ENCODE measurements at places on chromosomes 12 and 14. TPM values are rescaled to one million over a fixed set of nuclear protein-coding genes. Genes with fewer than 3 reads are reported as not detected.

COX8C gene
- not detected for total RNA-seq

MAP3K9 gene
- total RNA-seq = 3.5 TPM

GRCh38 chr14:50871914-50872732 lies at the start of gene ABHD12B:
TSS of gene ABHD12B (plus strand) at chr14:50872053. CDS start at chr14:50872175, 122 bp downstream.
- H3K4me3 ChIP-seq = no peak within 1 kb of the TSS
- no peaks in the 10 kb centered on the region for H3K36me3 ChIP-seq
- H3K27ac ChIP-seq = no peak within 1 kb of the TSS
- DNase-seq = no peak
- peaks cover 80% of the 10 kb centered on the region for H3K27me3 ChIP-seq
- peaks cover 24% of the 10 kb centered on the region for H3K4me1 ChIP-seq

RNASE3 gene
- not detected for total RNA-seq

GRCh38 chr12:128077211-128077916 lies 189.6 kb upstream of the TMEM132C start:
- no peak overlapping the region for H3K27ac ChIP-seq
- no peak for DNase-seq
- H3K27me3 ChIP-seq = no peaks in the 10 kb centered on the region
- no peaks in the 10 kb centered on the region for H3K36me3 ChIP-seq
- no peak overlapping the region for H3K4me3 ChIP-seq
- H3K4me1 ChIP-seq = no peaks in the 10 kb centered on the region

- no peak overlapping the region for H3K4me3 ChIP-seq
- no peaks in the 10 kb centered on the region for H3K36me3 ChIP-seq
- H3K27me3 ChIP-seq = peaks cover 12% of the 10 kb centered on the region
- H3K27ac ChIP-seq = no peak overlapping the region
Measured at GRCh38 chr14:91515979-91516378, 5.9 kb upstream of the PPP4R3A start.

HRK gene
- total RNA-seq = not detected

SPTB gene
- total RNA-seq = not detected

- no peaks in the 10 kb centered on the region for H3K4me1 ChIP-seq
- no peaks in the 10 kb centered on the region for H3K36me3 ChIP-seq
Measured at GRCh38 chr14:65972891-65973290, 513.3 kb upstream of the CCDC196 start.

P2RX7 gene
- 7.3 TPM for total RNA-seq

DNA sequence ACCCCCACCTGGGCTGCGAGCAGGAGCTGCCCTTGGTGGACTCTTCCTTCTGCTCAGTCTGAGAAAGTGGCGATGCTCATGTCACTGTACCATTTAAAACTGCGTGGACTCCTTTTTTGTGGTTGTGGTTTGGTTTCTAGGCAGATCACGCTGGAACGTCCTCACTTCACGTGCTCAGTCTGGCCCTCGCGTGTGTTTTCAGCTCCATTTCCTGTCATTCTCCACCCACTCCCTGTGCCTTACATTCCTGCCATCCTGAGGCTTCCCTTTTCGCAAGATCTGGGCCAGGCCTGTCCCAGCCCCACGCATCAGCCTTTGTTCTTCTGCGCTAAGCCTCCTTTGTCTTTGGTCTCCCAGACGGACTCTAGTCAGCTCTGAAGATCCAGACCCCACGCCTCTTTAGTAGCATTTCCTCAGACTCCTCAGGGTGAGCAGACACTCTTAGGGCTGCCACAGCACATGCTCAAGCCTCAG lies 105.4 kb downstream of the FBXL14 start:
- peaks cover 18% of the 10 kb centered on the region for H3K36me3 ChIP-seq
- no peak for DNase-seq
- H3K27me3 ChIP-seq = no peaks in the 10 kb centered on the region
- H3K4me1 ChIP-seq = peaks cover 11% of the 10 kb centered on the region
- no peak overlapping the region for H3K4me3 ChIP-seq
- H3K27ac ChIP-seq = no peak overlapping the region

CPNE6 gene
- not detected for total RNA-seq

DNA sequence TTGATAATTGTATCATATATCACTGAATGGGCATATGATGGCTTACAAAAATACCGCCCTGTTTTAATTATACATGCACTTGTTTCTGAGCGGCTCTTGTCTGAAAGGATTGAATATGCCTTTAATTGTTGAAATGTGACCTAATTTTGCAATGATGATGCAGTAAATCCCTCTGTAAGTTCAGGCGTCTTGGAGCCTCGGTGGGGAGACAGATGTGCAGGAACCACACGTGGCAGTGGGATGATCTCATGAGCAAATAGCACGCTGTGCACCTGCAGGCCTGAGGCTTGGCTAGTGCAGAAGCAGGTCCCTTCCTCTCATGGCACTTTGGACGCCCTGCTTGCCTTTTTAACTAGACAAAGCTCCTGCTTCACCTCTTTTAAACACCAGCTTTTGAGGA lies 49.3 kb upstream of the ASPG start:
- no peaks in the 10 kb centered on the region for H3K4me1 ChIP-seq
- peaks cover 15% of the 10 kb centered on the region for H3K27me3 ChIP-seq
- no peaks in the 10 kb centered on the region for H3K36me3 ChIP-seq

DNA sequence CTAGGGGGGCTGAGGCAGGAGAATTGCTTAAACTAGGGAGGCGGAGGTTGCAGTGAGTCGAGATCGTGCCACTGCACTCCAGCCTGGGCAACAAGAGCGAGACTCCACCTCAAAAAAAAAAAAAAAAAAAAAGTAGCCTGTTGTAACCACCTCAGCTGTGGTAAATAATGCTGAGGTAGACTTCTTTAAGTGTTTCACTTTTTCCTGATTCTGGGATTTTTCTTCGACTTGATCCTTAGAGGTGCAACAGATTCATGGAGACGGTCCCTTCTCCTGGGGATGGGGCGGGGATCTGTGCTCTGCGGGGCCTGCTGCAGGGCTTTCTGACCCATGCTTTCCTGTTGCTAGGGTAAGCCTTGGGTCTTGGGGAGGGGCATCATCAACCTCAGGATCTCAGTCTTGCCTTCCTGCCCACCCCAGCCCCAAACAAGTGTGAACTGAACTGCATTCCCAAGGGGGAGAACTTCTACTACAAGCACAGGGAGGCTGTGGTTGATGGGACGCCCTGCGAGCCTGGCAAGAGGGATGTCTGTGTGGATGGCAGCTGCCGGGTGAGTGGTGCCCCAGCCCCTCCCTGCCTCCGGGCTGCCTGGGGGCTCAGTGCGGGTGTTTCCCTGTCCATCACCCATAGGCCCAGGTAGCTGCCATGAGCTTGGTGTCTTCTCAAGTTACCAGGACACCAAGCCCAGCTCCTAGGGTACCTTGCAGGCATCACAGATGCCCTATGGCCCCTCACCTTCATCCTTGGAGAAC lies 12.4 kb downstream of the PAPLN start:
- H3K4me3 ChIP-seq = no peak overlapping the region
- no peaks in the 10 kb centered on the region for H3K36me3 ChIP-seq
- peaks cover 7% of the 10 kb centered on the region for H3K27me3 ChIP-seq
- peaks cover 24% of the 10 kb centered on the region for H3K4me1 ChIP-seq
- DNase-seq = no peak

DNA sequence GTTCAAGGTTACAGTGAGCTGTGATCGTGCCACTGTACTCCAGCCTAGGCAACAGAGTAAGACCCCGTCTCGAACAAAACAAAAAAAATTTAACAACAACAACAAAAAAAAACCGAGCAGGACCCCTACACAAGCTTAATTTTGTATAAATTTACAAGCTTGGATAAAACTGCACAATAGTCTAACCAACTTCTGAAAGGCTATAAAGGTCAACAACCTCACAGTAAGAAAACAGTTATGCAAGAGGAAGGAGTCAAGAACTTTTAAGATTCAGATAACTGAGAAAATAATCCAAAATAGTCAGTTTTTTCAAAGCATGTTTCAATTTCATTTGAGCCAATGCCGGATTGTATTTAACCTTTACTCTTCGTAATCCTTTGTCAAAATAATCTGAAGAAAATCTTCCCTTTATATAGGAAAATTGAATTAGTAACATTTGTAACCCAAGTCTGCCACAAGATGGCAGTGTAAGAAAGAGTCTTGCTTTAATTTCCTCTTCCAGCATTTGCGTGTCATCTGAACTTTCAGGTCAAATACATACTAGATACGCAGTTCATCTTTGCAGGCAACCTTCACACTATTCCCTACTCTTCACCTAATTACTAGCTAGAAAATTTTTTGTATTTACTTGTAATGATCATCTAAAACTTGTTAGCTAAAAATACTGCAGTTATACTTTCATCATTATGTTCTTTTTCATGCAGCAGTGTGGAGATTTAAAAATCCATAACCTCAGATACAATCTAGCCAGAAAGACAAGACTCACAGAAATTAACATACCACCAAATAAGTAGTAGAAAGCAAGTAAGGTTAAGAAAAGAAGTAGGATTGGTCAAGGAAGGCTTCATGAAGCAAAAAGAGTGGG lies 5.8 kb downstream of the CCNB1IP1 start:
- peaks cover 52% of the 10 kb centered on the region for H3K4me1 ChIP-seq
- peaks cover 28% of the 10 kb centered on the region for H3K36me3 ChIP-seq
- no peaks in the 10 kb centered on the region for H3K27me3 ChIP-seq
- peak; percentile 22 for DNase-seq
- peak overlapping the region; percentile 9 for H3K4me3 ChIP-seq

DNA sequence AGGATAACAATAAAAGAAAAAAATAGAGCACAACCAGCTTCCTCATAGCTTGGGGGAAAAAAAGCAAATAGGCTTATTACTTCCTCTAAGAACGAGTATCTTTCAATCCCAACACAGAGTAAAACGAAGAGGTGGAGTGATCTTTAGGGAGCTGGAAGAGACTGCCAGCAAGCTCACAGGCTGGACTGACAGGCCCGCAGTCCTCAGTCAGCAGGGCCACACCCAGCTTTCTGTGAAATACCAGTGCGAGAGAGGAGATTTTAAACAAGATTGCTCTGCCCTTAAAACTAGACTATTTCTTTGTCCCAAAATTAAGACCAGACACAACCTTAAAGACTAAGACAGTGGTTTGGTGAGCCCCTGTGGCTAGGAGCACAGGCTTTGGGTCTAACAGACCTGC lies 32.9 kb downstream of the SETD3 start:
- no peaks in the 10 kb centered on the region for H3K4me1 ChIP-seq
- H3K4me3 ChIP-seq = no peak overlapping the region
- DNase-seq = no peak

CCDC88C gene
- total RNA-seq = 85.9 TPM

GRCh38 chr14:90345239-90345557 lies 13.5 kb upstream of the NRDE2 start:
- H3K27me3 ChIP-seq = no peaks in the 10 kb centered on the region
- H3K36me3 ChIP-seq = no peaks in the 10 kb centered on the region
- DNase-seq = no peak
- H3K4me3 ChIP-seq = no peak overlapping the region
- H3K27ac ChIP-seq = no peak overlapping the region
- H3K4me1 ChIP-seq = peaks cover 4% of the 10 kb centered on the region

- no peak for DNase-seq
- no peaks in the 10 kb centered on the region for H3K27me3 ChIP-seq
- peaks cover 10% of the 10 kb centered on the region for H3K4me1 ChIP-seq
- H3K27ac ChIP-seq = no peak overlapping the region
- H3K4me3 ChIP-seq = no peak overlapping the region
Measured at GRCh38 chr14:93989939-93990338, 7.2 kb upstream of the CCDC197 start.

MYH6 gene
- 0.59 TPM for total RNA-seq

DNA sequence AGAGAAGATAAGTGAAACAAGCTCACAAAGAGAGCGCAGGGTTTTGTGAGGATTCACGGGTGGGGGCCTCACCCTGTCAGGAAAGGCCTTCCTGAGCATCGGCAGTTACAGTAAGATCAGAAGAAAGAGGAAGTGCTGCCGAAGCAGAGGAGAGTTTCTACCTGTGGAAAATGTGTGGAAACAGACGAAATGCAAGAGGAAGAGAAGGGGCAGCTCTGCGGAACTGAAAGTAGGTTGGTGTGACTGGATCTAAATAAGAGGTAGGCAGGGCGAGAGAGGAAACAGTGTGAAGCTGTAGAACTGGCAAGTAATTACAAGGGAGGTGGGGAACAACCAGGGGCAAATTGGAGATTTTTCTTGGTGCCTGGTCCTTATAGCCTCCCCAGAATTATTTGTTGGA lies 2.6 kb downstream of the GPR68 start:
- no peaks in the 10 kb centered on the region for H3K27me3 ChIP-seq
- DNase-seq = no peak
- peak overlapping the region; percentile 85 for H3K4me3 ChIP-seq
- peaks cover 31% of the 10 kb centered on the region for H3K36me3 ChIP-seq

DNA sequence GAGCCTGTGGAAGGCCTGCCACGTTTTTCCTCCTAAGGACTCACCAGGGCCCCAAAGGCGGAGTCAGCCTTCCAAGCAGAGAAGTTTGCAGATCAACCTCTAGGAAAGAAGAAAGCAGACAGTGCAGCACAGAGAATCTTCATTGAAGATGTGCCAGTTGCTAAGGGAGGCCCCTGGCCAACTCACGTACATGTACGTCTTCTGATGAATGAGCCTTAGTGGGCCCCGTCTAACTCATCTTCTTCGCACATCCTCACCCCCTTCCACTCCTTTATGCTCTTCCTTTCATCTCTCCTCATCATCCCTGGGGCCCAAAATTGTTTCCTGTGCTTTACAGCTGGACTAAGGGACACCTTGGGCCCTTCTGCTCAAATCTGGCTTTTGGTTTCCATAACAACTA lies 703.0 kb upstream of the TBX3 start:
- DNase-seq = no peak
- H3K4me1 ChIP-seq = no peaks in the 10 kb centered on the region
- H3K27me3 ChIP-seq = peaks cover 6% of the 10 kb centered on the region
- no peak overlapping the region for H3K4me3 ChIP-seq
- H3K27ac ChIP-seq = no peak overlapping the region

DNA sequence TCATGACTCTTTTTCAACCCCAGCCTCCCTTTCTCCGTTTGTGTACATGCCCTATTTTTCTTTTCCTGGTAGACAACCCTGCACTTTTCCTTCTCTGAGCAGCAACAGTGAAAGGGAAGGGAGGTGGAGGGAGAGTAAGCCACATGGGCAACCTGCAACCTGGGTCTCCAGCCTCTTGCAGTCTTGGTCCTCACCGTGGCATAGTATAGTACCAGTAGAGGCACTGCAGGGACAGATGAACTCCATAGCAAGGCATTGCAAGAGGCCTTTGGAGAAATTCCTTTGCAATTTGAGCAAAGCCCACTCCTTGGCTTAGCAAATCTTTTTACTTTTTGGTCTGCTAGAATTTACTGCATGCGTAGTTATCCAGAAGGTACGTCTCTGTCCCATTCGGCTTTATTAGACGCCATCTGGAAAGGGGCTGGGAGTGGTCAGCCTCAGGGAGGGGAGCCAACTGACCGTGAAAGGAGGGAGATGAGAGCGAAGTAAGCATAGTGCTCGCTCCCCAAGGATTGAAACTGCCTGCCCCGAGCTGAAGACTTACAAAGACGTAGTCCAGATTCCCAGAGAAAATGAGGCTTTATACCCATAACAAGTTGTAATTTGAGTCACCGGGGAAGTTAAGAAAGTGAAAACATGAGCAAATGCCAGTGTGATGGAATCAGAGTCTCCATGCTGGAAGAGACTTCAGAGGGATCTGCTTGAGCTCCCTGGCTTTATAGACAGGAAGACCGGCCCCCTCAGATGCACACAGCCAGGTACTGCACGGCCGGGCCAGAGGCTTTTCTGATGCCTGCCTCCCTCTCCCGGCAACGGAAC lies 332.0 kb downstream of the CACNA1C start:
- H3K27me3 ChIP-seq = peaks cover 16% of the 10 kb centered on the region
- no peaks in the 10 kb centered on the region for H3K36me3 ChIP-seq
- no peak overlapping the region for H3K27ac ChIP-seq
- no peak overlapping the region for H3K4me3 ChIP-seq
- no peak for DNase-seq

All from activated T-helper 1 cell treated with anti-CD3 and anti-CD28 coated beads, Interleukin-12 subunit alpha, Interleukin-12 subunit beta, Interleukin-2, Interleukin-4 antibody, amounts not matched to agents 30 ng/mL and 10 ng/mL and 1 ng/mL, durations not matched to agents 14 hours and 24 hours and 36 hours (primary cell).